ENCODE measurements at places on chromosomes 13 and 19.

- DNase-seq, result peak; percentile 62
Observed at GRCh38 chr19:29001597-29002245, 211.2 kb downstream of the UQCRFS1 start.

- DNase-seq, result no peak
Observed at GRCh38 chr13:94007072-94007471, 472.4 kb downstream of the DCT start.

GRCh38 chr13:27952876-27953675, 16.0 kb downstream of the CDX2 start:
- DNase-seq, result no peak

- peak; percentile 80 for DNase-seq
Observed at GRCh38 chr19:13718733-13719132, 45.6 kb upstream of the MRI1 start.

- no peak for DNase-seq
Observed at GRCh38 chr13:44903574-44903985, 85.7 kb downstream of the NUFIP1 start.

- no peak for DNase-seq
Observed at GRCh38 chr19:54458648-54459281, 4.8 kb downstream of the LENG9 start.

GRCh38 chr19:51156710-51157109, 14.6 kb downstream of the SIGLEC7 start:
- DNase-seq, result no peak

DNA sequence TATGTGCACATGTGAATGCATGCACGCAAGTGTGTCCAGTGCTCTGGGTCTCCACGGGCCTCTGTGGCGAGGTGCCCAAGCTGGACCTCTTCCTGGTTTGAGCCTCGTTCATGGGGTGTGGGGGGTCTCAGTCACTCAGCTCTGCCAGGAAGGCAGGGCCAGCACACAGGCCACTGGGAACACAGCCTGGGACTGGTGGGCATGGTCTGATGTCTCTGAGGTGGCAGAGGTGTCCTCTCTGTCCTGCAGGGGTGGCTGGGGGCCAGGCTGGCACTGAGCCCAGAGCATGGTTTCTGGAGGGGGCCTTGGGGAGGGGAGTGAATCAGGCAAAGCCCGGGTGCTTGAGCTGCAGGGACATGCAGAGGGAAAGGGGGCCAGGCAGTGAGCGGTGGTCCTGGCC, 9.4 kb downstream of the LRP3 start:
- DNase-seq, result no peak

DNA sequence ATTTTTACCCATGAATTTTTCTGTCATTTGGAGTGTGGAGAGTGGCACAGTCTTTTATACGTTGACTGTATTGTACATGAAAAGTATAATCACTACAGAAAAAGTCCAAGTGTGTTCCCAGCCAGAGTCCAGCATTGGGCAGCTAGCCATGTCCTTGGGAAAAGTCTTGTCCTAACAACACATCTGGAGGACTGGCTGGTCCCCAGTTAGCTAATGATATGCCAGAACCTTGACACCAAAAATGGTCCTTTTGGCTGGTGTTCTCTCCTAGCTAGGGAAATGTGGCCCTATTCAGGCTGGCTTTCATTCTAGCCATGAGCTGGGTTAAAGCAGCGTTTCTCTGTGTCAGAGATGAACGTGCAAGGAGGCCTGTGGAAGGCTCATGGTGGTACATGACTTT, 98.9 kb downstream of the ESD start:
- DNase-seq, result no peak

- peak; percentile 27 for DNase-seq
Observed at GRCh38 chr19:5627395-5627904, 4.6 kb downstream of the SAFB start.

GRCh38 chr13:32960626-32961025, 55.6 kb upstream of the KL start:
- no peak for DNase-seq

DNA sequence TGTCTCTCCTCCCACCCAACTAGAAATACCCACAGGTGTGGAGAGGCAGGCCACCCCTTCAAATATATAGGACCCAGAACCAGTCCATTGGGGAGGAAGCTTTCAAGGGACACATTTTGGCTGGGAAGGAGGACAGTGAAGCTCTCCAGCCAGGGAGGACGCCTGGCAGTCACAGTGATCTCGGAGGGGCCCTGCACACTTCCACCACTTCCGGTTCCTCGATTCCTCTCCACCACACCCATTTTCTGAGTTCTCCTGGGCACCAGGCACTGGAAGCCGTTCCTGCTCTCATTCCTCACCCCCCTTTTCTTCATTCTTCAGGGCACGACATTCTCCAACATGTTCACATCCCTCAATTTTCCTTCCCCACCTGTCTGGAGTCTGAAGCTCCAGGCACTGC, 30.4 kb upstream of the CEACAM21 start:
- DNase-seq, result no peak

- DNase-seq, result no peak
Observed at GRCh38 chr19:2253106-2254063, 2.8 kb downstream of the JSRP1 start.

DNA sequence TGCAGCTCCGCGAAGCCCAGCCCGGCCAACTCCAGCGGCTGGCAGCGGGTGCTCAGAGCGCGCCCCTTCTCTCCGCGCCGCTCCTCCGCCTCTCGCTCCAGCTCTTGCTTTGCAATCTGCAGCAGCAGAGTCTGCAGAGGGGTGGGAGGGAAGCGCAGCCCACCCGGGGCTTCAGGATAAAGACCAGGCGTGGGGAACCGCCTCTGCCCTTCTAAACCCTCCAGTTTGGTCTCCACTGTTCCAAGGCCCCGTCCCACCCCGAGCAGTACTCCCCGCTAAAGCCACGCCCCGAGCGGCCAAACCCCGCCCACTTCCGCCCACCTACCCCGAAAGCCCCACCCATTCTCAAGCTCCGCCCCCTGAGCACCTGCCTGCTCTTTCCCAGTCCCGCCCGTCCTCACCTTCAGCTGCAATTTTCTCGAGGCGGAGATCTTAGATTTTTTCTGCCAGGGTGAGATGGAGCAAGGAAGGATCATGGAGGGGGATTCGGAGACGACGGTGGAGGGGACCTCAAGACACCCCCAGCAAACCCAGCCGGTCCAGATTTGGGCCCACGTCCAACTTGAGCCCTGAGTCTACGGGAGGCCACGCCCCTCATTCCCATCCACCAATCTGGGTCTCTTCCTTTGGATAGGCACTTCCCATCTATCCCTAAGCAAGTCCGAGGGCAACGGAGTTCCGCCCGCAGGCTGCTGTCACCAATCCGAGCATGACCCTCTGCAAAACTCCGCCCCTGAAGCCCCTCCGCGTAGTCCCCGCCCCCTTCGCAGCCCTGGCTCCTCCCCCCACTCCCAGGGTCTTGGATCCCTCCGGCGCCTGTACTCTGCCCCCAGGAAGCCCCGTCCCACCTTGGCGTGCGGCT, 1.1 kb downstream of the TNNI3 start:
- no peak for DNase-seq

GRCh38 chr19:16190736-16191135, 5.5 kb downstream of the FAM32A start:
- no peak for DNase-seq

DNA sequence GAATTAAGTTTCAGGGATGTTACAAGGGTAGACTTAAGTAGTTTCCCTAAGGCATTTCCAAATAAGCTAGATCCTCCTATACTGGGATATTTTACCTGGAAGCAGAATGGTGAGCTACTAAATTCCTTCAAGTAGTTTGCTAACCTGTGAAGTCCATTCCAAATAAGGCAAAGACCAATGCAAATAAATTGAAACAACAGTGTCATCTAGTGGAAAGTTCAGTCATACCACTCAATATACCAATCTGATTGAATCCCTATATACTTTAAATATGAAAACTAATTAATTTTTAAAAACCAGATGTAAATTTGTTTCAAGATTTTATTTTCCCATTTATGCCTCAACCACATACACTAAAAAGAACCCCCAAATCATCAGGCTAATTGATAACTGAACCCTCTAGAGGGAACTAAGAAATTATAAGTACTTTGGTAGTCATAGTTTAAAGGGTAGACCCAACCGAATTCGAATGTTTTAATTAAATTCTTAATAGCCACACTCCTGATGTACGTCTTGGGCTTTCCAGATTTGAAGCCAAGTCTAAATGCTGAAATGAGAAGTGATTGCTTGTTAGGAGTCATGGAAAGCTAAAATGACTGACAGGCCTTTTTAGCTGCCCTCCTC, 223.7 kb downstream of the TBC1D4 start:
- DNase-seq, result no peak

DNA sequence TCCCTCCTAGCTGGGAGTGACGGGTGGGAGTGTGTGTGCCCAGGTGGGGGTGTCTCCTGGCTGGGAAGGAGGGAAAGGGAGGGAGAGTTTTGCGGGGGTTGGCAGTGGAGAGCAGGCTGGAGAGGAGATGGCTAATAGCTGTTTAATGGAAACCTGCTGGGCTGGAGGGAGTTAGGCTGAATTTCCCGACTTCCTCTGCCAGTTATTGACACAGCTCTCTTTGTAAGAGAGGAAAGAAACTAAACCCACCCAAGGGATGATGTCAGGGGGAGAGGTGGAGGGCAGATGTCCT, 10.2 kb upstream of the ILF3 start:
- DNase-seq, result no peak

DNA sequence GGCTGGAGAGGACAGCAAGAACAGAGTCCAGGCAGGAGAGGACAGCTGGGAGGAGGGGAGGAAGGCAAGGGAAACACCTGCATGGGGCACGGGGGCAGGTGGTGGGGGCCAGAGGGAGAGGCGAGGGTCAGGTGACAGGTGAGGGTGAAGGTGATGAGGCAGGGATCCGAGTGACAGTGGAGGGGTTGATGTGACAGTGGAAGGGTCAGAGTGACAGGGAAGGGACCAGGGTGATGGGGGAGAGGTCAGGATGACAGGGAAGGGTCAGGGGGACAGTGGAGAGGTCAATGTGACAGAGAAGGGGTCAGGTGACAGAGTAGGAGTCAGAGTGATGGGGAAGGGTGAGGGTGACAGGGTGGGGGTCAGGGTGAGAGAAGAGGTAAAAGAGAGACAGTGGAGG, 29.1 kb downstream of the C19orf81 start:
- DNase-seq, result no peak

DNA sequence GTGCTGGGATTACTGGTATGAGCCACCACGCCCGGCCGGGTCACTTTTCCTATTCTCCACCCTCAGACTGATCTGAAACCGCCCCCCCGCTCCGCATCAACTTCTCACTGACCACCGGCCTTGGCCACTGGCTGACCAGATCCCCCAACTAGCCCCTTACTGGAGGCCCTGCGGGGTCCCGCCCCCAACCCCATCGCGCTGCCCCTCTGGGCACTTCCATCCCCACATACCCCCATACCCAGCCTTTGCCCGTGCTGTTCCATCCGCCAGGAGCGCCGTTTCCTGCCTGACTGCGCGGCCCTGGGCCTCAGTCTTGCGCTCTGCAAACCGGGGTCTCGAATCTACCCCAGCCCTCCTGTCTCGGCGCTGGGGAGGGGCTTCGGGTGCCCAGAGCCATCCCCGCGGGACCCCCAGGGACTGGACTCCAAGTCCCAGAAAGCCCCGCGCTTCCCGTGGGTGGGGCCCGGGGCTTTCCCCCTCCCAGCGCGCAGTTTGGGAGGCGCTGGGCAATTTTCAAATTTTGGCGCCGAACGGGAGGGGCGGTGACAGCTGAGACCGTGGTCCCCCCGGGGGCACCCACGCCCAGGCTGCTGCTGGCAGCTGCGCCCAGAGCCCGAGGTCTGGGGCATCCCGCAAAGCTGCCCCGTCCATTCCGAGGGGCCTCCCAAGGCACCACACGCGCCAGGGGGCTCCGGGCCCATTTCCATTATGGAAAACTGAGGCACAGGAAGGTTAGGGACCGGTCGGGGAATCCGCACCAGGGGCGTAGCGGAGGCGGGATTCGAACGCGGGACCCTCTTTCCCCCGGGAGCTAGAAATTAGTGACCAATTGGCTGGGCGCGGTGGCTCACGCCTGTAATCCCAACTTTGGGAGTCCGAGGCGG, 5.2 kb upstream of the LMNB2 start:
- no peak for DNase-seq

DNA sequence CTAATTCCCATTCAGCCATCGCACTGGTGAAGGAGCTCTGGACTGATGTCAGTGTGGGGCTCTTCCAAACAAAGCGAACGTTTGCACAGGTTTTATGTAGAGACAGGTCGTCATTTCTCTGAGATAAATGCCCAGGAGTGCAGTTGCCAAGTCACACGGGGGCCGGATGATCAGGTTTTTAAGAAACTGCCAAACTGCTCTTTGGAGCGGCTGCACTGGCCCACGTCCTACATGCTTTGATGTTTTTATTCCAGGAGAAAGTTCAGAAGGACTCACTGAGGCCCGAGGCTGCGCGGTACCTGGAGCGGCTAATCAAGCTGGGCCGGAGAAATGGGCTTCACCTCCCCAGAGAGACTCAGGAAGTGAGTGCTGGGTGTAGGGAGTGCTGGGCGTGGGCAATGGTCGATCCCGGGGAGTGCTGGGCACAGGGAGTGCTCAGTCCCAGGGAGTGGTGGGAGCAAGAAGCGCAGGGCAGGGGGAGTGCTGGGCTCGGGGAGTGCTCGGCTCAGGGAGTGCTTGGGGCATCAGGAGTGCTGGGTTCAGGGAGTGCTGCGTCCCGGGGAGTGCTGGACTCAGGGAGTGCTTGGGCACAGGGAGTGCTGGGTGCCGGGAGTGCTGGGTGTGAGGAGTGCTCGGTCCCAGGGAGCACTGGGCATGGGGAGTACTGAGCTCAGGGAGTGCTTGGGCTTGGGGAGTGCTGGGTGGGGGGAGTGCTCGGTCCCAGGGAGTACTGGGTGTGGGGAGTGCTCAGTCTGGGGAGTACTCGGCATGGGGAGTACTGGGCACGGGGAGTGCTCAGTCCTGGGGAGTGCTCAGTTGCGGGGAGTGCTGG, 10.7 kb downstream of the THOP1 start:
- no peak for DNase-seq

DNA sequence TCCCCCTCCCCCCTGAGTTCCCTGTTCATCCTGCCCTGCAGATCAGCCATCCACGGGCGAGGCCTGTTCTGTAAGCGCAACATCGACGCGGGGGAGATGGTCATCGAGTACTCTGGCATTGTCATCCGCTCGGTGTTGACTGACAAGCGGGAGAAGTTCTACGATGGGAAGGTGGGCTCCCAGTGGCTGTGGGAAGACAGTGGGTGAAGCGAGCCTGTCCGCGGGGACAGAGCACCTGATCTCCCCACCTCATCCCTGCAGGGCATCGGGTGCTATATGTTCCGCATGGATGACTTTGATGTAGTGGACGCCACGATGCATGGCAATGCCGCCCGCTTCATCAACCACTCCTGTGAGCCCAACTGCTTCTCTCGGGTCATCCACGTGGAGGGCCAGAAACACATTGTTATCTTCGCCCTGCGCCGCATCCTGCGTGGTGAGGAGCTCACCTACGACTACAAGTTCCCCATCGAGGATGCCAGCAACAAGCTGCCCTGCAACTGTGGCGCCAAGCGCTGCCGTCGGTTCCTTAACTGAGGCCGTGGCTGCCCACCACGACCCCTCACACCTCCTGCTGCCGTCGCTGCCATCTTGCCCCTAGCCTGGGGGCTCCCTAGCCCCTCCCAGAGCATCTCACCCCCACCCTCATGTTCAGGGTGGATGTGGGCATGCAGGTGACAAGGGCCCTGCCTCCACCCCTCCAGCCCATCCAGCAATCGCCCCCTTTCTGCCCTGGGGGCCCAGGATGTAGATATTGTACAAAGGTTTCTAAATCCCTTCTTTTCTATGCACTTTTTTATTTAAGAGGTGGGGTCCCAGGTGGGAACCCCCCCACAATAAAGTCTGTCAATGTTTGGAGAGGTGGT, 4.0 kb downstream of the IGFLR1 start:
- DNase-seq, result no peak

Data from putamen (tissue), 1 donor.